ENCODE measurements at places on chromosomes 1 and 21.
A peak's percentile ranks its signal among the peaks of the same experiment; 100 is the strongest.

DNA sequence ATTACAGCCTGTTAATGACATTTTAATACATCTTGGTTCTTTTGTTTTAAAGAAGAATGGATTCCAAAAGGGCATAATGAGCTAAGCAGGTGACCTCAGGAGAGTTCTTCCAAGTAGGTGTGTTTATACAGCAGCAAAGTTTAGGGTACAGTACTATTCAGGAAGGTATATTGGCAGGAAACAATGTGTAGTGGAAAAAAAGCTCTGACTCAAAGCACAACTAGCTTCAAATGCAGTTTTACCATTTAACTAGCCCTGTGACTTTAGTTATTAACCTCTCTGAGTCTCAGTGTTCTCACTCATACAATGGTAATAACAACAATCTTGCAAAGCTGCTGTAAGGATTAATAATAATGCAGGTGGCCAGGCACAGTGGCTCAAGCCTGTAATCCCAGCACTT lies 29.9 kb downstream of the FAF1 start:
- DNase-seq: no peak

DNA sequence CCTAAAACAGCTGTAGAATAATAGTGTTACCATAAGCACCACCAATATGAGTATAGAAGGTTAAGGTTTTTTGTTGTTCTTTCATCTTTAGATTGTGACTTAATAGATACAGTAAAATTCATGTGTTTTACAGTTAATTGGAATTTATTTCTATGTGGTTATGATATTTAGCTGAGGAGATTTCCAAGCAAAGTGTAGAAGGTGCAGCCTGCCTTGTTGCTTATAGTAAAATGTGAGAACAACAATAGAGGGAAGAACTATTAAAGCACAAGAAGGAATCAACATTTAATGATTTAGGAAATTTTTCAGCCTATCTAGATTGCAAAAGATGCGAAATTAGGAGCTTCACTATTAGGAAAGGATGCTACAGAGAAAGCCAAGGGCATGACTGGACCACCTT lies 47.9 kb downstream of the DESI2 start:
- no peak for DNase-seq

GRCh38 chr1:216627252-216627651 lies 96.0 kb downstream of the ESRRG start:
- peak; percentile 13 for DNase-seq

GRCh38 chr21:43772425-43772821 lies 3.7 kb downstream of the CSTB start:
- DNase-seq: no peak

DNA sequence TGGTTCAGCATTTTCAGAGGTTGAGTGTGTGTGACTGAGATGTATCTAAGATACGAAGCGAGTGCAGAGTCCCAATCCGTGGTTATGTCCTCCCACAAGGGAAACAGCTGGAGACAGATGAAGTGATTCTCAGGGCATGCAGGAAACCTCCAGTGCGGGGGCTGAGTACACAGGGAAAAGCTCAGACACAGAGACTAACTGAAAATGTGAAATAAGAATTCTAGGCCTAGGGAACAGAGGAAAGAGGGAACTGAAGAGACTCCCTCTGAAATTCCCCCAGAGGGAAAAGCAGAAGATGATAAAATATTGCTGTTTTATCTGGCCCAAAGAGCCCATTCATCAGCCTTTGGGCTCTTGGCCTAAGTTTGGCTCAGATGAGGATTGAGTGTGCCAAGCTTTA lies 116.8 kb downstream of the LRRC53 start:
- DNase-seq: no peak

GRCh38 chr21:17925000-17925610 lies 105.9 kb upstream of the C21orf91 start:
- DNase-seq: peak; percentile 81

GRCh38 chr1:38804062-38804886 lies 55.3 kb downstream of the RRAGC start:
- DNase-seq: no peak

DNA sequence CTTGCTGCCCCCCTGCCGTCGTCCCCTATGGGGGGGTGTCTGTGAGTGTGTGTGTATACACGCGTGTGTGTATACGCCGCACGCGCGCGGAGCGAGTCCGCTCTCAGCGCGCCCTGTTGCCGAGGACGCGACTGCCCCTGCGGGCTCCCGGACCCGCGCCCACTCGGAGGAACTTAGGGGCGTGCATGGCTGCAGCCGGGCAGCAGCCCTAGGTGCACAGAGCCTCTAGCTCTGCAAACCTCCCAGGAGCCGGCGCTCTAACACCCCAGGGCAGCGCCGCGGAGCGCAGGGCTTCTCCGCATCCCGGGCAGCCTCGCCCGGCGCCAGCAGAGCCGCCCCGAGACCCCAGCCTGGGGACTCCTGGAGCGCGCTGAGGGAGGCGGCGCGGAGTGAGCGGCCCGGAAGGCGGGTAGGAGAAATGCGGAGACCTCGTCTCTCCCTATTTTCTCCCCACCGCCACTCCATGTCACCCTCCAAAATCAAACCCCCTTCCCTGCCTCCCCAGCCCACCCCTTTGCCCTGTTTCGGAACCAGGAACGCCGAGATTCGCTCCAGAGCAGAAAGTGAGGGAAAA lies 574 bp downstream of the ITPKB start:
- DNase-seq: peak; percentile 54

DNA sequence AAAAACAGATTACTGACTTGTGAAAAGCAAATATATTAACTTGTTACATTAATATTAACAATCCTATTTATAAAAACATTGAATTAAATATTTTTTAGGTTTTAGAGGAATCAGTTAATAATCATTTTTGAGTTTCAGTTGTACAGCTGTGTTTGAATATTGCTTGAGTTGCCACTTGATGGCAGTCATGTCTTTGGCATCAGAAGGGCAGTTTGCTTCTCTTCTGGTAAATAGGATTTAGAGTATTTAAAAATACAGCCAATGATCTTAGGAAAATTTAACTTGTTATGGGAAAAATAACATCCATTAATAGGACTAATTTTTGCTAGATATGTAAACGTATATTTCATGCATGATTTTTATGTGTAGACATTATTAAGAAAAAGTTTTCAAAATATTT lies 234.1 kb downstream of the NCAM2 start:
- DNase-seq: no peak

- no peak for DNase-seq
Observed at GRCh38 chr1:41724248-41724647, 194.5 kb downstream of the HIVEP3 start.

DNA sequence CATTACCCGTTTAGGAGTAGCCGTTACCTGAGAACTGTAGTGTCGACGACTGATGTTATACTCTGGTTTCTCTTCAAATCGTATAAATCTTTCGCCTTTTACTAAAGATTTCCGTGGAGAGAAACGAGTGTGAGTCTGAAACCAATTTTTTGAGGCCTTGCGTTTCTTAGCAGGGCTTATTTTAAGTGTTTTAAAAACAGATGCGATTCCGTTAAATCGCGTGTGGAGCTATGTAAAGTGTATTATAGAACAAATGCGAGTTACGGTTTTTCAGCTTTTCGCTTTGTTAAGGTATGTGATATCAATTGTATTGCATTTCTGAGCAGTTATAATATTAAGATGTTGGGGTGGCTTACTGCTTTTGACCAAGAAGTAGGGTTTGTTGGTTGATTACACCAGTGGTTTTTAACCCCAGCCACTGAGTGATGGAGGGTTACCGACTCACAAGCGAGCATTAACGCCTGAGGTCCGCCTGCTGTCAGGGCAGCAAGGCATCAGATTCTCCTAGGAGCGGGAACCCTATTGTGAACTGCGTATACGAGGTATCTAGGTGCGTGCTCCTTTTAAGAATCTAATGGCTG lies 18.0 kb downstream of the KIAA2013 start:
- DNase-seq: peak; percentile 97

DNA sequence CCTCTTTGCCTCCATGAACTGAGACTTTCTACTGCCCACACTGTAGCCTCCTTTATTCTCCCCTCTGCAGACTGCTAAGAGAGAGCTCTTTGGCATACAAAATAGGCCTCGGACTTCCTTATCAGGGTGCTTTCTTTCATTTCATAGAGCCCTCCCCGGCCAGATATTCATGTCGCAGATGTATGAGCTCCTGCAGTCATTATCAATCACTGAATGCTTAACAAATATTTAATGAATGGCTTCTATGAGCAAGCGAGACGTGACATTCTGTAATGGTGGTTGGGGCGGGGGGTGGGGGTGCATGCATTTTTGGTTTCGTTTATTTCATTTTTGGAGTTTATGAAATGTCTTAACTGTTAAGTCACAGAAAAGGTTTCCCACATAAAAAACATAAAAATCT lies 344.8 kb upstream of the KAZN start:
- DNase-seq: no peak

- no peak for DNase-seq
Observed at GRCh38 chr1:230069796-230070195, 2.8 kb downstream of the GALNT2 start.

GRCh38 chr1:159184201-159184600 lies 12.8 kb downstream of the CADM3 start:
- DNase-seq: no peak

DNA sequence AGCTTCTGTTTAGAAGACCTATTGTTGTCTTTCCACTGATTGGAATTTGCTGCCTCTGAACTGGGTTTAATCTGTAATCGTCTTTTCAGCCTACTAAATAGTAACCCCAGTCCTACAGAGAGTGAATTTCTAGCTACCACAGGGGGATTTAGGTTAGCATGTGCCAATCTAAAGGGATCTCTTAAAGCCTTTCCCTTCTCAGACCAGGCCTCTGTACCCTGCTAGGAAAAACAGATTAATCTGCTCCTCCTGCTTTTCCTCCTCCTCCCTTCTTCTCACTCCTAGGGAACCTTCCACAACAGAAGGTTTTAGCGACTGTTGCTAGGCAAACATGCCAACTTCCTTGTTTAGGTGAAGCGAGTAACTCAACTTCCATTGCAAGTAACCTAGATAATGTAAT lies 1.3 kb upstream of the RC3H1 start:
- no peak for DNase-seq

- DNase-seq: peak; percentile 29
Observed at GRCh38 chr1:23459338-23459757, 24.6 kb downstream of the ASAP3 start.

GRCh38 chr1:232249339-232249738 lies 380.6 kb downstream of the SIPA1L2 start:
- no peak for DNase-seq

DNA sequence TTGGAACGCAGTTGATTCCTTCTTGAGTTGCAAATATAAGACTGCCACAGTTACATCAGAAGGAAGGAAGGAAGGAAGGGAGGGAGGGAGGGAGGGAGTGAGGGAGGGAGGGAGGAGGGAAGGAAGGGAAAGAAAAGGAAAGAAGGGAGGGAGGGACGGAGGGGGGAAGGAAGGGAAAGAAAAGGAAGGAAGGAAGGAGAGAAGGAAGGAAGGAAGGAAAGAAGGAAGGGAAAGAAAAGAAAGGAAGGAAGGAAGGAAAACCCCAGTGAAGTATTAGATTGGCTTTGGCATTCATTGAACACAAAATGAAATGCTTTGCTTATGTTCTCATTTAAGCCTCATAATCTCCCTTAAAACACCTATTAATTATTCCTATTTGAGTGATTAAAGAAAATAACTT lies 6.4 kb upstream of the WDR47 start:
- no peak for DNase-seq

- DNase-seq: no peak
Observed at GRCh38 chr1:221149111-221149510, 269.9 kb downstream of the HLX start.

GRCh38 chr1:43708002-43708410 lies 670 bp downstream of the ST3GAL3 start:
- DNase-seq: no peak

- no peak for DNase-seq
Observed at GRCh38 chr1:231274119-231274825, 33.3 kb downstream of the GNPAT start.

- DNase-seq: no peak
Observed at GRCh38 chr1:200674838-200675587, 5.3 kb upstream of the DDX59 start.

DNA sequence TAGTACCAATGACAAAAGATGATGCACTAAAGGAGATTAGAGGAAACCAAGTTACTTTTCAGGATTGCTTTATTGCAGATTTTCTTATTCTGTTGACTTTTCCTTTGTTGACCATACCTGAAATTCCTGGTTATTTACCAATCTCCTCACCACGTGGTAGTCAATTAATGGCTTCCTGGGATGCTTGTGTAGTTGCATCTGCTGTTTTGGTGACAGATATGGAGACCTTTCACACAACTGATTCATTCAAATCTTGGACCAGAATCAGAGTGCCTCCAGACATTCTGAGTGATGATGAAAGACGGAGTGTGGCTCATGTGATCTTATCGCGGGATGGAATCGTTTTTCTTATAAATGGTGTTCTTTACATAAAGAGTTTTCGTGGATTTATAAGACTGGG lies 91.3 kb downstream of the CATSPERE start:
- peak; percentile 43 for DNase-seq

- no peak for DNase-seq
Observed at GRCh38 chr21:29403922-29404538, 105.3 kb downstream of the BACH1 start.

GRCh38 chr1:244405856-244406255 lies 45.9 kb downstream of the ADSS2 start:
- DNase-seq: no peak

DNA sequence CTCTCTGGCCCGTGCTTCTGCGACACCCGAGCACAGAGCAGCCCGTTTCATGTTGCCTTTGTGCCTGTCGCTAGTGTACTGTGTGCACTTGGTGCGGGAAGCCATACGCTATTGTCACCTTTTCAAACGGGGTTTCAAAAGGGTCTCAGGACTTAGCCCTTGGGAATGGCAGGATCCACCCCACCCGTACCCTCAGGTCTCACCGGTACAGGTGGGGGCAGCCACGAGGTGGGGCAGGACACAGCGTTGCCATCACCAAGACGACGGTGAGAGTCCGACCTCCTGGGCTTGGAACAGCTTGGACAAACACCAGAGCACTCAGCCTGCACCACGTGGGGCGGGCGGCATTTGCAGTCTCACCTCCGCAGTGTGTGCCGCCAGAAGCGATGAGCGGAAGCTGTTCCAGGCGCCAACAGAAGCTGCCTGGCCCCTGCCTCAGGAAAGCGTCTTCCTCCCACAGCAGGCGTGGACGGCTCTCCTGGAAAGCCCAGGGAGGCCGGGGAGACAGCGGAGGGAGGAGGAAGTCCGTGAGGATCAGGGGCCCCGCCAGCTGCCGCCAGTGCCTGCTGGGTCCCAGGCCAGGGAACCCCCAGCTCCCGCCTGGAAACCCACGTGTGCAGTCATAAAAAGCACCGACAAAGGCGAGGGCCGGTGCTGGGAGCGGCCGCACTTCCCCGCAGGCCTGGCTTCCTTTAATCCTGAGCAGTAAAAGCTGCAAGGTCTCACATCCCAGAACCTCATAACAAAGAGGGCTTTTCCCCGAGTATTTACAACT lies 131.3 kb upstream of the ARHGEF16 start:
- DNase-seq: no peak

Measured in T47D (cell line).